GM12892 (cell line): ENCODE measurements at places on chromosomes 12 and 14.

GRCh38 chr12:48034835-48035805 is 30.8 kb upstream of the COL2A1 start:
- DNase-seq = no peak

DNA sequence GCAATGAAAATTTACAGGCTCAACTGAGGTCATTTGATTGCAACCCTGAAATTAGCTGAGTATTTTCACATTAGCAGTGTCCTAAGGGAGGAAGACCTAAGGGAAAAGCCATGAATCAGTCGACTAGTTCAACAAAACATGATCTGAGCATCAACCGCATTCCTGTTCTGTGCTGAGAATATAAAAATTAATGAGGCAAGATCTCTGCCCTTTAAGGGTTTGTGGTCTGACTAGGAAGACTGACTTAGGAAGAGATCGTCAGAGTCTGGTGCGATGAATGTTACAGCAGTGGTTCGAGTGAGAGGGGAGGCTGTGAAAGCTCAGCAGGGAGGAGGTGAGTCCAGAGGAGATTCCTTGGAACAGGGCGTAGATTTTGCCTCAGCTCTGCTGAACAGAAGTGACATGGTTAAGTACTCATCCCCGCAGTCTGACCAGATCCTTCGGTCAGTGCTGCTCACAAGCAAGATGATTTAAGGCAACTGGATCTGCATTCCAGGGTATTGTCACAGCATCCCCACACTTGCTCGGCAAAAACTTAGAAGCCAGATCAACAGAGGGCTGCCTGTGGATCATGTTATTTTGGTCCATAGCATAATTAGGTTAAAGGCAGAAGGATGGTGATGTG is 49.6 kb downstream of the BMAL2 start:
- DNase-seq = no peak

DNA sequence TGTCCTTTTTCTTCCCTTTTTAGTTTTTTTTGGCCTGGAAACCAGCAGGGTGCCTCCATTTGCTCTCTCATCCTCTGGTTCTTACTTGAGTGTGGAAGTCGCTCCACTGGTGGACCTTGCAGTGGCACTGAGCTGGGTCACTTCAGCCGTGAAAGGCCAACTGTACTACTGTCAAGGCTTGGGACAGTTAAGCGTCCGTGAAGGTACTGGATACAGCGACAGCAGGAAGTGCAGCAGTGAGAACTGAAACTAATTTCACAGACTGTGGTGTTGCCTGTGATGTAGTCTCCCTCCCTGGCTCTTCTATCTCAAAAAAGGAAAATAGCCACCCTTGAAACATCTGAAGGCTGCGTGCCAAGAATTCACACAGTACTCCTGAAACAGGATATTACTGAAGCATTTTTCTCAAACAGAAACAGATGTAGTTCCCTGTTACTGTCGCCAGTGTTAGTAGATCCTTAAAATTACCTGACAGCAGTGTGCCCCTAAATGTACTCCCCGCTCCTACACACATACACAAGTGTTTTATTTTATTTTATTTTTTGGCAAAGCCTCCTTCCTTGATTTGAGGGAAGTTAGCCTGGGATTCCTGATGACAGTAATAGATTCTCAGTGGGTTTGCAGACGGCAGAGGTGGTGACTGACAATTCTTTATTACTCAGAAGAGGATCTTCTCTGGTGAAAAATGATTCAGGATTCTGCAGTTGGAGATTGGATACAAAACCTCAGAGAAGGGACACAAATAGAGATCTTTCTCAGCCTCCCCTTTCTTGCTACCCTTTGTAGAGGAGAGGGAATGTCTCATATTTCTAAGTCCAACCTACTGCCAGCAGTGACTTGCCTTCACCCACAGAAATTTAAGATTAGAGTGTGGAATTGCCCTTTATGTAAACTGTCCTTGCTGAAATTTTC is 4.4 kb downstream of the SUSD6 start:
- DNase-seq = no peak

- DNase-seq = no peak
These were observed 71.4 kb downstream of the MNAT1 start for GRCh38 chr14:60805841-60806430.

GRCh38 chr14:59123975-59124374 is 64.5 kb upstream of the DAAM1 start:
- no peak for DNase-seq

DNA sequence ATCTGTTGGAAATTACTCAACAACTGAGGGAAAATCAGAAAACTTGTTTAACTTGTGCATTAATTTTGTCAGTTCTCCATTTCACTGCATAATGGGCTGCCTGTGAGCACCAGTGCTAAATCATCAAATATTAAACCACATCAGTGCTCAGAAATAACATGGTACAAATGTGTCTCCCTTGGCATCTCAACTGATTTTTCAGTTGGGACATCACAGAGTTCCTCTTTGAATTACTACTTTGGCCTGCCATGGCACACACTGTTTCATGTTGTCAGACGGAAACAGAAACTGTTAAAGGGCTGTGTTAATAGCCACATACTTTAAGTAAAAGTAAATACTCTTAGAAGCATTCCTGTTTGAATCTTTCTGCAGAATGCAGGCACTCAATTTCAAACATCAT is 42.1 kb upstream of the STRN3 start:
- DNase-seq = no peak

DNA sequence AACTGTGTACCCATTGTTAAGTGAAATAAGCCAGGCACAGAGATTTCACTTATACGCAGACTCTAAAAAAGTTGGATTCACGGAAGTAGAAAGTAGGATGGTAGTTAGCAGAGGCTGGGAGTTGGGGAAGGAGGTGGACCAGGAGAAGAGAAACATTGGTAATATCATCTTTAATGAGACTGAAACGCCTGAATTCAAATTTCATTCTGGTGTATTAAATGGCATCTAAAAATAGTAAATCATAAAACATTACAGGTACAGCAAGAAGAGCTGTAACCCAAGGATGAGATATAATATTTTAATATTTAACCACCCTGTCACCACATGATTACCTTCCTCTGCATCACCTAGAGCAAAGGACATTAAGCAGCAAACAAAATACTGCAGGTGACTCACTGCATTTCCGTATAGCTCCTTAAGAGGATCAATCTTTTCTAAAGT is 99.4 kb downstream of the EPS8 start:
- no peak for DNase-seq

- no peak for DNase-seq
These were observed 17.8 kb upstream of the CD9 start for GRCh38 chr12:6182279-6182898.

DNA sequence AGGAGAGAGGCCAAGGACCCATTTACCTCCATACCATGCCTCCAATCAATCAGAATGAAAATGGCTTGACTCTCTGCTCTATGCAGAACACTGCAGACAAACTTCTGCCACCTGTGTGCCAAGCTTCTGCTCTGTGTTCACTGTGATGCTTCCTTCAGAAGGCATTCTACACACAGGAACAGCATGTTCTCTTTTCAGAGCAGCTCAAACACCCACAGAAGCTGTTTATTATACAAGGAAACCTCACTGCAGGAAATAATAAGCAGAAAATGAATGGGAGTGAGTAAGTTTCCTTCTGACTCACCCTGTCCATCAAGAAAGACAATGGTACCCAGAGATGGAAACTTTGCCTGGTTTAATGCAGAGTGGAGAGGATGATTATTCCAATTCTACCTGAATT is 2.4 kb upstream of the ESR2 start:
- DNase-seq = no peak

- no peak for DNase-seq
These were observed 182.1 kb downstream of the C12orf50 start for GRCh38 chr12:87847147-87847546.

- DNase-seq = no peak
These were observed 91.3 kb downstream of the DUSP6 start for GRCh38 chr12:89260841-89261637.

GRCh38 chr12:70321191-70321590 is 44.9 kb upstream of the KCNMB4 start:
- no peak for DNase-seq

- no peak for DNase-seq
These were observed 82.6 kb upstream of the GTF2A1 start for GRCh38 chr14:81303258-81303935.

DNA sequence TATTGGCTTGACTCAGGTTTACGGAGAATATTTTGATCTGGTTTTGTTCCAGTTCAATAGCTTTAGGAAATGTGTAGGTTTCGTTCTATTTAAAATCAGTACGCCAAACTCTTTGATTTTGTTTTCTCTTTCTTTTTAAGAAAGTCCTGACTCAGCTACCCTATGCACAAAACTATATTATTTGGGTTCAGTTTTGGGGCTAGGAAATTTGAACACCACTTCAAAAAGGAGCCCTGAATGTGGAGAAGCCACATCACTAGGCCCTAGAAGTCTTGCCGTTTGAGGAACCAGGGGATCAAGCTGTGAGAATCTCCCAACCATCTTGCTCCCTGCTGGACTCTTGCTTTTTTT is 168.2 kb upstream of the BCL2L14 start:
- DNase-seq = no peak

GRCh38 chr12:25997201-25997963 is 38.9 kb downstream of the RASSF8 start:
- no peak for DNase-seq

DNA sequence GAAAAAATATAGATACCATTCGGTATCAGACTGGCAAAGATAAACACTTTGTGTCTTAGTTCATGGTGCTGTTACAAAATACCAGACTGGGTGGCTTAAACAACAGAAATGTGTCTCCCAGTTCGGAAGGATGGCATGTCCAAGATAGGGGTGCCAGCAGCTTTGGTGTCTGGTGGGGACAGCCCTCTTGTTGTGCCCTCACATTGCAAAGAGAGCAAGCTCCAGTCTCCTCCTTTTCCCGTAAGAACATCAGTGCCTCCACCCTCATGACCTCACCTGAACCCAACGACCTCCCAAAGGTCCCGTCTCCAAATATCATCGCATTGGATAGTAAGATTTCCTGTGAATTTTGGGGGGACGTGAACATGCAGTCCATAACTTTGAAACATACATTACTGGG is 12.4 kb downstream of the ZBTB42 start:
- DNase-seq = no peak

- DNase-seq = no peak
These were observed 327.0 kb downstream of the BCL11B start for GRCh38 chr14:98944989-98945388.

DNA sequence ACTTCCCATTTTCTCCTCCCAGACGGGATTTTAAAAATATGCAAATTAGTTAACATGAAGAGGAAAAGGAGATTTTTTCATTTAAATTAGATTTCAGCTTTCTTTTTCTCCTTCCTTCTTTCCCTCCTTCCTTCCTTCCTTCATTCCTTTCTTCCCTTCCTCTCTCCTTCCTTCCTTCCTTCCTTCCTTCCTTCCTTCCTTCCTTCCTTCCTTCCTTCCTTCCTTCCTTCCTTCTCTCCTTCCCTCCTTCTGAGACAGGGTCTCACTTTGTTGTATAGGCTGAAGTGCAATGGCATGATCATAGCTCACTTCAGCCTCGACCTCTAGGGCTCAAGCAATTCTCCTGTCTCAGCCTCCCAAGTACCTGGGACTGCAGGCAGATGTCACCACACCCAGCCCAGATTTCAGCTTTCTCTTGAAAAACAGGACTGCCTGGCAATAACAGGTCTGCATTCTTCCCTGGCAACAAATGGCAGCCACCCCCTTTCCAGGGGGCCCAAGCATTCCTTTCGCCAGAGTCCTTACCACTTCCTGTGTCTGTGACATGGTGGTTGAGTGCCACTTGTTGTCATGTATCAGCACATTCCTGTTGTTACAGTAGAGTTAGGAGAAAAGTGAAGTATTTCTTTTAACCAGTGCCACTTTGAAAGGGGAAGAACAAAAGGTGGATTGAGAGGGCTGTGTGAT is 119.1 kb downstream of the PTPN11 start:
- DNase-seq = no peak

DNA sequence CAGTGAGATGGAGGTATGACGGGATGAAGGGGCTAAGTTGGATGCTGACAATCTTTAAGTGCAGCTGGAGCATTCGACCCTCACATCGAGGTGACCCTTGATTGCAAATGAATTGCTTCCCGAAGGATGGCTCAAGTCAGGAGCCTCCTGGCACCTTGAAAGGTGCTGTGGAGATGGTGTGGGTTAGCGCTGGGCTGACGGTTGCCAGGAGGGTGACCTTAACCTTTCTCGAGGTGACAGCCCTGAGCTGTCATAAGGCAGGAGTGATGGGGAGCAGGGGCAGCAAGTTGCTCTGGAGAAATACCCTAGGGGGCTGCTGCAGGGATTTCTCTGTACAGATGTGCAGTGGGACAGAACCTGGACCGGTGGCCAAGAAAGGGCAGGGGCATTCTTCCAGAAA is 122.8 kb downstream of the CRACR2A start:
- no peak for DNase-seq

DNA sequence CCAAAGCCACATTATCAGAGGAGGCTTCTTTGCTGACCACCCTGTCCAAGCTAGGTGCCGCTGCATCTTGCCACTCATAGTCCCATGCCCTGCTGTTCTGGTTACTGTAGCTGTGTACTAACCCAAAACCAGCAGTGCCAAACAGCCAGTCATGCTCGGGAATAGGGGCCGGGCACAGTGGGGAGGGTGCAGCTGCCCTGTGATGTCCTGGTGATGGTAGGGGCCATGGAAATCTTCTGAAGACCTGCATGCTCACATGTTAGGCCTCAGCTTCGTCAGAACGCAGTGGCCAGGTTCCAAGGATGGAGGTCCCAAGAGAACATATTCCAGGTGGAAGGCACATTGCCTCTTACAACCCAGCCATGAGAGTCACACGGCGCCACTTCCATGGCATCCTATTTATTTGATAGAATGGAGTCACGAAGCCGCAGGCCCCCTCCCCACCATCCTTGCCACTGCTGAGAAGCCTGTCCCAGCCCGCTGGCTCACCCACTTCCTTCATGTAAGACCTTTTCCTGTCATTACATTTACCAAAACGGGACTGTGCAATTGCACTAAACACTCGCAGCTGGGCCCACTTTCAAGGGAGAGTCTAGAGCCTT is 48.5 kb downstream of the FAM222A start:
- DNase-seq = no peak

- DNase-seq = no peak
These were observed 131.8 kb upstream of the KRAS start for GRCh38 chr12:25382311-25383106.

GRCh38 chr12:117830471-117830870 is 138.3 kb downstream of the KSR2 start:
- DNase-seq = no peak

GRCh38 chr14:105315211-105315721 is 718 bp downstream of the PACS2 start:
- DNase-seq = no peak

GRCh38 chr12:2384029-2384386 is 331.2 kb downstream of the CACNA1C start:
- no peak for DNase-seq

- DNase-seq = no peak
These were observed 48.2 kb downstream of the SPPL3 start for GRCh38 chr12:120855823-120856588.

GRCh38 chr12:98968896-98969295 is 323.8 kb downstream of the APAF1 start:
- DNase-seq = no peak
